ENCODE measurements at places on chromosomes 7 and 10.

DNA sequence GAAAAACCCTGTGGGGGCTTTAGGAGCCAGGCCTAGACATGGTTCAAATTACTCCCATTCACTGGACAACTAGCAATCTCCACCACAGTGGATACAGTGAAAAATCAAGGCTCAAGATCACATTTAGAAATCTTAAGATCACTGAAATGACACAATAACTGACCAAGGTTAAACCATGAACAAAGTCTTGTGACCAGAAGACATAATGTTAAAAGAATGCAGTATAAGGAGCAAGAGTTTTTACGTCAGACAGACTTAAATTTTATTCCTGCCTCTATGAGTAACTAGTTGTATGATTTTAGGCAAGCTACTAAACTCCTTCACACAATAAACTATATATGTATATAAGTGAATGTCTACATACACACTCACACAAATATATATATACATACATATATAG, 68.5 kb downstream of the MICU1 start:
- DNase-seq = no peak

DNA sequence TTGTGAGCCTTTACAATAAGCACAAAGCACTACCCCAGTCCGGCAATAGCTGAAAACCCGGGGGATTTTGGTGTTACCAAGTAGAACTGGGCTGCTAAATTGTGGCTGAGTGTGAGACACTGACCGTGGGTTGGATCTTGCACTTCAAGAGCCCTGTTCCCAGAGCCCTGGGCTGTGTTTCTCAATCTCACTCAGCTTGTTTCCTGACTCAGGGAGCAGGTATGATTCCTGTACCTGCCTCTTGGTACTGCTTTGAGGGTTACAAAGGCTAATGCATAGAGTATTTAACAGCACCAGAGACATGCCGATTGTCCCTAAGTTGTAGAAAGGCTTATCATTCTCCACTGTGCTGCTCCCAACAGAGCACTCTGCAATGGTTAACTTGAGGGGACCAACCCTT, 134.6 kb downstream of the TEX36 start:
- DNase-seq = no peak

DNA sequence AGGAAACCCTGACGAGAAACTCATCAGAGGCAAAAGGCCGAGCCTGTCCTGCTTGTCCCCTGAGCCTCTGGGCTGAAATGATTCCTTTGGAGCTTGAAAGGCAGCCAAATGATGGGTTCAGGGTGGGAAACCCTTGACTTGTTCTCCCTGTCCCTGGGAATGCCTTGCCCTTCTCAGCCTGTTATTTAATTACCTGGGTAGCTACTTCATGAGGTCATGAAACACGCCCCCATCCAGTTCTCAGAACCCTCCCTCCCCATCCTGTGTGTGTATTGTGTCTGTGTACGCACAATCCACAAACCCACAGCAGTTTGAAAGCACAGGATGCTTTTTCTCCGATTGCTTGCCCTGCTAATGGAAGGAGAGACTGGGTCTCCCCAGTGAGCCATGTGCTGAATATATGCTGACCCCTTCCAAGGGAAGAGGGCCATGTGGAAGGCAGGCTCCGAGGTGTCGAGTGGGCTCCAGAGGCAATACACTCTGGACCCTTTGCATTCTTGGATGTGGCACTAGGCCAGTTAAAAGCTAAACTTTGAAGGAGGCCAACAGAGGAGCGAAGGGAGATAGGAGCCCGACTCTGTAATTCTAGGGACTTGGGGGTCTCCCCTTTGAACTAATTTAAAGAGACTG, 10.6 kb downstream of the DUSP5 start:
- no peak for DNase-seq

DNA sequence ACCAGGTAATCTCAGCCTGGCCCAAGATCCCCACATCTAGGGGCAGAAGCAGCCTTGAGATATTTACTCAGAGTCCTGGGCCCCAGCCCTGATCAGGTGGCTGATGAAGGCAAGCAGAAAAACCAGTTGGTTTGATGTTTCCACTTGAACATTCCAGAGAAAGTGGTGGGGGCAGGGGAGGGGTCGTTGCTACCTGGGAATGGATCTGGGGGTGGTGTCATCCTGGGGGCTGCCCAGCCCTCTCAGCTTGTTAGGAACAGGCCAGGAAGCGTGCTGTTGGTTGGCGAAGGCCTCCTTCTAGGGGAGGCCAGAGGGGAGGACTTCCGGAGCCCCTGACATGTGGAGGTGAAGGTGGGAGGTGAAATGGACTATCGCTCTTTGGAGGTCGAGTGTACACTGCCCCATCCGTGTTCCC, 3.7 kb upstream of the ABHD11 start:
- no peak for DNase-seq

DNA sequence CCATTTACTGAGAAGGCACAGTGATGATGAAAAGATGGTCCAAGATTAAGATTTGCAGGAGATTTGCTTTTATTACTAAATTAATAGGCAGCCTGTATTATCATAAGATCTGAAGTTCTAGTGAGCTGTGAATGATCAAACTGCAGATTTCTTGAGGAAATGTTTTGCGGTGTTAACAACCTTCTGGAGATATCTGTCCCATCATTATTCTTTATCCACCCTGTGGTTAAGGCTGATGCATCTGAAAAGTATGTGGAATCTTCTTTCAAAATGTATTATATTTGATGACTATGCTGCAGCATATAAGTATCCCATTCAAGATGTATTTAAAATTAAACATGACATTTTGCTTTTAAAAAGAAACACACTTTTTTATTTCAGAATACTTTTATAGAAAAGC, 150.3 kb downstream of the POLR1F start:
- no peak for DNase-seq

GRCh38 chr10:6211671-6212635, 9.2 kb downstream of the PFKFB3 start:
- DNase-seq = no peak

- DNase-seq = no peak
These were observed 144.2 kb upstream of the NRP1 start for GRCh38 chr10:33478675-33479125.

GRCh38 chr7:37186753-37187152, 261.9 kb downstream of the ELMO1 start:
- DNase-seq = no peak

DNA sequence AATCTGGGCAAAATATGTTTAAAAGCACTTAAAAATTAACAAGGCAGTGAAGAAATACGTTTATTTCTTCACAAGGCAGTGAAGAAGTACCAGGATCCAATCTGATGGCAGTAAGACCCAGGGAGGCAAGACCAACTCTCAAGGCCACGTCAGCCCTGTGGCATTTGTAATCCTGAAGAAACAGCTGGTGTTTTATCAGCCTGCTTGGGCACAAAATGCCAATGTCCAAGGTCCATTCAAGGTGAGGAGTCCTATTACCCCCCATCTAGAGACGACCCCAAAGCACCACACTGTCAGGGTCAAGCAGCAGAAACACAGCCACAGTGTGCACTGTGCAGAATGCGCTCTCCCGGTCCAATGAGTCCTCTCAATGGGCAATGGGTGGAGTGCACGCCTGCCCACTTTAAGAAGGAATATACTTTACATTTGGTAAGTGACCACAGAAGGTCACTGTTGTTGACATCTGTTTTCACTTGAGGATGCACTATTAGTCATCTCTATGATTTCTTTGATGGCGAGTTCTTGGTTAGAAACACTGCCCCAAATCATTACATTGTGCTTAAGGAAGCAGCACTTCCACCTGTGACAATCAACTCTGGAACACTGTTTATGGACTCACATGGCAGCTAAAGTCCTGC, 12.8 kb downstream of the CPXM2 start:
- no peak for DNase-seq

DNA sequence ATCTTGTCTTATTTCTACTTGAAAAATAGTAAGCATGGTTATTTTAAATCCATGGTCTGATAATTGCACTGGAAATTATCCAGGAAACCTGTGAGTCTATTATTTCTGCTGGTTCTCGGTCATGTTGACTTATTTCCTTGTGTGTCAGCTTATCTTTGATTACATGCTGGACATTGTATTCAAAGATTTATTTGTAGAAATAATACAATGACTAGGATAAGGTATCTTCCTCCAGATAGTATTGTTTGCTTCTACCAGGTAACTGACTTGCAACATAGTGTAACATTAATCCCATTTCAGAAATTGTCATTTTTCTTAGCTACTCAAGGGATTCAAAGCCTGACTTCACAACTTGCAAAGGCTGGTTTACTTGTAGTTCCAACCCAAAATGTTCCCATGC, 33.4 kb downstream of the PLXNA4 start:
- no peak for DNase-seq

DNA sequence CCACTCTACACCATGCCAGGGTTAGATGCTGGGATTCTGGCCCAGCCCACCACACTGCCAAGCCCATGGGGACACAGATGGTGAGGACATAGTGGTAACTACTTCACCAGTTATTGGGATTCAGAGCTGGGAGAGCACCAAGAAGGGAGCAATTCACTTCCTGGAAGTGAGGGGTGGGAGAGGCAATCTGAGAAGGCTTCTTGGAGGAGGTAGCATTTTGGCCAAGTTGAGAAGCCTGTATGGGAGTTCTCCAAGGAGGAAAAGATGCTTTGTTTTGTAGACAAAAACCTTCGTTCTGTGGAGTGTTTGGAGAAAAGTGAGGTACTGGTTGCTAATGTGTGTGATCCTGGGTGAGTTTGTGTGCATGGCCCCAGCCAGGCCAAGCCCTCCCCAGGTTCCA, 3.8 kb upstream of the PRKRIP1 start:
- DNase-seq = no peak

- no peak for DNase-seq
These were observed 27.7 kb downstream of the C1QL3 start for GRCh38 chr10:16493884-16494536.

DNA sequence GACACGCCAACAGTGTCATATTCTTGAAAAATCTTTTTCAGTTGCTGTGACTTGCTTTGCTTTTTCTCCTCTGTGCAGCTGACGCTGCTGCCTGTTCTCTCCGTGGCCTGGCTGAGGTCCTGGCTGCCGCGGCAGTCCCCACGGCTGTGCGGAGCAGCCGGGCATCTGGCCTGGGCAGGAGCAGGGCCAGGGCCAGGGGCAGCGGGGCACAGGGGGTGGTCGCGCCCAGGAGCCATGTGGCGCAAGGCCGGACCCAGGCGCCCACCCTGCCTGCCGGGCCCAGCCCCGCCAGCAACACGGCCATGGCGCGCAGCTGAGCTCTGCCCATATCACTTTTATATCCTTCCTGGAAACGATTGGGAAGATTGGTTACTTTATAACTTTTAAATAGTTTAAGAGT, 109.4 kb upstream of the ACBD5 start:
- no peak for DNase-seq

- no peak for DNase-seq
These were observed 22.1 kb upstream of the FBXW4 start for GRCh38 chr10:101716891-101717659.

GRCh38 chr10:94351089-94351488, 11.7 kb downstream of the NOC3L start:
- no peak for DNase-seq

GRCh38 chr7:51275532-51275931, 41.1 kb downstream of the COBL start:
- DNase-seq = no peak

- DNase-seq = no peak
These were observed 70.6 kb upstream of the NXPH1 start for GRCh38 chr7:8362723-8363369.

DNA sequence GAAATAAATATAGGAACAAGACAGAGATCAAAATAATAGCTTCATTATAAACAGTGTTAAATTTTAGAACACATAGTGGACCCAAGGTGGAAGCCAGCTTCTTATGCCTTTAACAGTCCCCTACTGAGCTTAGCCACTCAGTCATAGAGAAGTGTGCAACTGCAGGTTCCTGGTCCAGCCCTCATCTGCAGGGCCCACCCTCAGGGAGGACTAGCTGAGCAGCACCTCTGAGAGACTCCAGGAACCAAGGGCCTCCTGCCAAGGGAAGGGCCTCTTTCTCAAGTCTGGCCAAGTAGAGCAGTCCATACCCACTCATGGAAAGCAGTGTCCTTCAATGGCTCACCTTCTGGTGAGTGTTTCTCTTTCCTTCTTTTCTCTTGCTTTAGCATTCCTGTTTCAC, 173.7 kb upstream of the PRPS1L1 start:
- no peak for DNase-seq

- no peak for DNase-seq
These were observed 1.0 kb downstream of the STX1A start for GRCh38 chr7:73718438-73718881.

GRCh38 chr10:70655316-70655715, 17.0 kb upstream of the ADAMTS14 start:
- DNase-seq = no peak

- no peak for DNase-seq
These were observed 5.1 kb downstream of the PRXL2A start for GRCh38 chr10:80413271-80413996.

DNA sequence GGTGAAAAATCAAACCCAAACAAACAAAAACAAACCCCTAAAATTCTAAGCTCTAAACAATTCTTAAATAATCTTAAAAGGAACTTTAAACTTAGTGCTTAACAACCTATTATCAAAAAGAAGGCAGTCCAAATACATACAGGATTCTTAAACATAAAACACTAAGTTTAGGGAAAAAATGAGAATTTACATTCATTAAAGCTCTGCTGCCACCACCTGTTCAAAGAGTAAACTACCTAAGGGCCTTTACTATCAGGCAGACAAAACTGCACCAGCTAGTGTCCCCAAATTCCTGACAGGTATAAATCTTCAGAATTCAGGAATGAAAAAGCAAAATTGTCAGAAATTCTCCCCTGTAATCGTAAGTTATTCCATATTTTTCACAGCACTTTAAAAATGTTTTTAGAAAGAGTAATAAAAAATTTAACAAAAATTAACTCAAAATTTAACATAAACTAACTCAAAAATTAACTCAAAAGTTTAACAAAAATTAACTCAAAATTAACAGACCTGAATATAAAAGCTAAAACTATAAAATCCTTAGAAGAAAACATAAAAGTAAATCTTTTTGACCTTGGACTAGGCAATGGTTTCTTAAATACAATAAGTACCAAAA, 55.1 kb downstream of the PDZD8 start:
- DNase-seq = peak; percentile 19

- DNase-seq = no peak
These were observed 94.3 kb downstream of the IDE start for GRCh38 chr10:92479547-92479946.

GRCh38 chr7:130732980-130733930, 752 bp downstream of the KLF14 start:
- DNase-seq = peak; percentile 80

GRCh38 chr7:74092964-74093471, 9.4 kb downstream of the LIMK1 start:
- DNase-seq = peak; percentile 85

DNA sequence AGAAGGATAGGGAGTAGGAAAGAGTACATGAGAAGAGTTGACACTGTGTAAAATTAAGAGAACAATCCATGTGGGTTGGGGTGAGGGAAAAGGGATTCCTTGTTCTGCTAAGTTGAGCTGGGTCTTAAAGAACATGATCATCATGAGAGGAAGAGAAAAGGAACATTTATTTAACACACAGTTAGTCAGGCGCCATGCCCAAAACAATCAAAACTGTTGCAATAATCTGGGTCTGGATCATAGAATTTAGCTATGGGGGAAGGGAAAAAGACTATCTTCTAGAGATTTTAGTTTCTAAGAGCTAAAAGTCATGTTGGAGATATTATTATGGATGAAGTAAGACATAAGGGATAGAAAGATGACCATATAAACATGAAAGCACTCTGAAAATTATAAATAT, 178.9 kb downstream of the SEM1 start:
- DNase-seq = no peak

- DNase-seq = peak; percentile 42
These were observed 57.3 kb downstream of the MAPK8 start for GRCh38 chr10:48363617-48364355.

- DNase-seq = no peak
These were observed 7.9 kb downstream of the NXPH1 start for GRCh38 chr7:8441106-8441965.
